ENCODE measurements at places on chromosomes 3 and 15.

DNA sequence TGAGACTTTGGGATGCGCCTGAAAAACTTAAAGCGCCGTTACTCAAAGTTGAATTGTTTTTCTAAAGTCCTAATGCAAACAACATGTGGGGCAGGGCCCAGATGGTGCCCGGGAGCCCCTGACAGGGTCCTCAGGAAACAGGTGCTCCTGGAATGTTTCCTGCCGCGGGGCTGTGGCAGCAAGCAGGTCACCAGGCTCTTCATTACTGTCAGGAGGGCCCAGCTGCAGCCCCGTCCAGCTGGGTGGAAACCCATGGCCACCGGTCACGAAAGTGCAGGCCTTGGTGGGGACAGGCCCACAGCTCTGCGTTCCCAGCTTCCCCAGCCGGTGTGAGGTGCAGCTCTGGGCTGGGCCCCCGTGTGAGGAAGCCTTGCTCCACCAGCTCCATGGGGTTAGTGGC lies 63.9 kb upstream of the GATA2 start:
- DNase-seq = no peak

GRCh38 chr3:98733053-98733811 lies 29.9 kb upstream of the ST3GAL6 start:
- no peak for DNase-seq

DNA sequence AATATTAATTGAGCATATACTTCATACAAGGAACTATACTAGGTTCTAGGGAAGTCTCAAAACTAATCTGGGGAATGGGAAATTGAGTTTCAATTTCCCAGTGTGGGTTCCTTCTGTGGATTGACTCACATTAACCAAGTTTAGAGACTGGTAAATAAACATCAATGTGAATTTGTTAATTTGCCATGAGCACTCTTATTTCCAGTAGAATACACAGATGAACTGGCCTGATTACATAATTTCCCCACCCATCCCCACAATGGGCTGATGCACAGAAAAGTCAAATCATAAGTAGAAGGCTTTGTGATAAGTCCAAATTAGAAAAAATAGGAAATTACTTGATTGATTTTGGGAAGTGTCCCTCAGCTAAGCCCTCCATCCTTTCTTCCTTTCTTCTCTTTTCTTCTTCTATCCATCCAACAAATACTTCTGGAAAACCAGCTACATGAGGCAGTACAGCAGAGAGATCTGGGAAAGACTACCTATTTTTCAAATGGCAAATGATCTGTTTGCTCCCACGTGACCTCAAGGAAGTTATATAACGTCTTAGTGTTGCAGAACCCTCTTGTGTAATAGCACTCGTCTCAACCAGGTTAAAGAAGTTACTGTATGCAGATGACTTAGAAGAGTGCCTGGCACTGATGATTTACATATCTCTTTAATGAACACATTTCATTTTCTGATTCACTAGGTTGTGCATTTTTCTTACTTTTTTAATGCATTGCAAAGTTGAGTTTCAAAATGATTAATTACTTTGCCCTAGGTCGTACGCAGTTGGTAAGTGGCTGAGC lies 312.3 kb downstream of the SV2B start:
- no peak for DNase-seq

DNA sequence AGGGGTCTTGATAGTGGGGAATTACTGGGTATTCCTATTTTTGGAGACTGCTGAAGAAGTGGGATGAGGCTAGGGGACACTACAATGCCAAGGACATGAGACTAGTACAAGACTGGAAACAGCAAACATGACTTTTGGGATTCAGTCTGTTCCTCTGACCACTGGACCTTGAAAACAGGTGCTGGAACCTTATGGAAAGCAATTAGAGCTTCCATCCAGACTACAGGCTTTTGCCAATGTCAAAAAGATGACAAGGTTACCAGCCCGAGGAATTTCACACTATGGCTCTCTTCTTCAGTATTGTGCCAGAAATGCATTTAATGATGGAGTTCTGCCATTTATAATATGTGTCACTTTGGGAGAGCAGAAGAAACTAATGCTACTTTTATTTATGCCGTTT lies 282.6 kb downstream of the GAP43 start:
- no peak for DNase-seq

DNA sequence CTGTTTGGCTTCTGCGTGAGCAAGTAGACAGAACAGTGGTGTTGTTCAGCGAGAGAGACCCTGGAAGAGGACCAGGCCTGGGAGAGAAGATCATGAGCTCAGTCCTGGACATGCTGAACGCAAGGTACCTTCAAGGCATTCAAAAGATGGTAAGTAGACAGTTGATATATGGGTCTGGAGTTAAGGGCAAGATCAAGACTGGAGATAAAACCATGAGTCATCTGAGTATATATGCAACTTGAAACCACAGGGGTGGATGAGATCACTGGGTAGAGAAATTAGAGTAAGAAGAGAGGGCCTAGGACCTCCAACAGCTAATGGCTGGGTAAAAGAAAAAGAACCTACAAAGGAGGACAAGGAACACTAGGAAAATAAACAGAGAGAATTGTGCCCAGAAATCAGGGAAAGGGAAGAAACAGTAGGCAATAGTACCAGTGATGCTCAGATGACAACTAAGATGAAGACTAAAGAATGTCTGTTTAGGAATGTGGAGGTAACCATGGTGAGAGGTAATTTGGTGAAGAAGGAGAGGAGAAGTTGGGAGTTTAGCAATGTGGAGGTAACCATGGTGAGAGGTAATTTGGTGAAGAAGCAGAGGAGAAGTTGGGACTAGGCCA lies 343.2 kb upstream of the ADAMTS9 start:
- DNase-seq = no peak

DNA sequence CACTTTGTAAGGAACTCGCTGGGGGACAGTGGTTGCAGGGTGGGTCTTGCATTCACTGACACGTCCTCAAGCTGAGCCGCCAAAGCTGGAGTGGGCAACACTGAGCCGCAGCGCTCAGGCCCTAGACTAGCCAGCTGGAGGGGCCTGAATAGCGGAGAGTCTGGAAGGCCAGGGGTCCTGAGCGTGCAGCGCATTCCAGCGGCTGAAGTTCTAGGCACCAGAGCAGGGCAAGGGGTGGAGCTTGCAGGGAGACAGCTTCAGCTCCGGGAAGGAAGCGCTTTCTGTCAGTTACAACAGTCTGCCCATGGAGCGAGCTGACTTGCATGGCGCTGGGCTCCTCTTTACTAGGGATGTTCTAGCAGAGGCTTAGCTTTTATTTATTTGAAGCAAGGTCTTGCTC lies 2.7 kb downstream of the MAP6D1 start:
- DNase-seq = no peak

GRCh38 chr3:196051282-196052076 lies 30.4 kb downstream of the TFRC start:
- DNase-seq = no peak

DNA sequence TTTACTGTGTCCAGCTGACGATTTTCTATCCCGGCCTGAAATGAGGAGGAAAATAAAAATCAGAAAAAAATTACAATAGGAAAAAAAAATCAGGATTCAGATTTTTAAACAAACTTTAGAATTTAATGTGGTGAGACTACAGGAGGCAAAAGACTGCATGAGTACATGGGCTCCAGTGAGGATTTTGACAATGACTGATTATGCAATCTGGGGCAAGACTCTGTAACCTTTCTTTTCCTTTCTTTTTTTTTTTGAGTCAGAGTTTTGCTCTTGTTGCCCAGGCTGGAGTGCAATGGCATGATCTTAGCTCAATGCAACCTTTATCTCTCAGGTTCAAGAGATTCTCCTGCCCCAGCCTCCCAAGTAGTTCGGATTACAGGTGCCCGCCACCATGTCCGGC lies 29.9 kb downstream of the SPG11 start:
- DNase-seq = no peak

- DNase-seq = no peak
Measured at GRCh38 chr15:65947041-65947440, 77.8 kb downstream of the RAB11A start.

DNA sequence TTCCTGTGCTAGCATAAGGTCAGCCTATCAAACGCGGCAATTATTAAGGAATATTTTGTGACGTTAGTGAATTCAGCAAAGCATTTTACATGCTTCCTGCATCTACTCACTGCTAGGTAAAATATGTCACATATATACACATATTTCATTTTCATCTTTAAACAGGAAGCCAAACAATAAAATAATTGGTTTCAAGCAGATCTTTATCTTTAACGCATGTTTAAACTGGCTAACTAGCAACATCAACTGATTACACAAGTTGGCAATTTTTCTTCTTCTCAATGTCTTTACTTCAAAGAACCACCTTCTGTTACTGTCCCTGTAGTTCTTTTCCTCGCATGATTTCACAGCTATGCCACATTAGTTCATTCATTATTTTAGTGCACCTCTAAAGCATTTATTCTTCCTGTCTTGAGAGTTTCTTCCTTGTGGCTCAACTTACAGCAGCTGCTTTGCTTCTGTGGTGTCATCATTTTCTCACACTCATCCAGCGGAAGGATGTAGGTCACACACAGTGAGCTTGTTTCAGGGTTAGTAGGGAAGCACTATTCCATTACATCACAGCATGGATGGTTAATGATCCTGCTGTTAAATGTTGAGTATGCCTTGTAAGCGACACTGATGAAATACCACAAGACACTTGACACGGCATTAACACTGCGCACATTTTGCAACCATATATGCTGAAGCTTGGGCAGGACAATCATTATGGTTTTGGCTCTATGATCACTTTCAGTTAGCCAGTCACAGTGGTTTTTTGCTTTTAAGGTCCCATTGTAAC lies 2.3 kb upstream of the BCHE start:
- no peak for DNase-seq

GRCh38 chr3:124272605-124273151 lies 280.8 kb upstream of the ROPN1 start:
- DNase-seq = no peak

DNA sequence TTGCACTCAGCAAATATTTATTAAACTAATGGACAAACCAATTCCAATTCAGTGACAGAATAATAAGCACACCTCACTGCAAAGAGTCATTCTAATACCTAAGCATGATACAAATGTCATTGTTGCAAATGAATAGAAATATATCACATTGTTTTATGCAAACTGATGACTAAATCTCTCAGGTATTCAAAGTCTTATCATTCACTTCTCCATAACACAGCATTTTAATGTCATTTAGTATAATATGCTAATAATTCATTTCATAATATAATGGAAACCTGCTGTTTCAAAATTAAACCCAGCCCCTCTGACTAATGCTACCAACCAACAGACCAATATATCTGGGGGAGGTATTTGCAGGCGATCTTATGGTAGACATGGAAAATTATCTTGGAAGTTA lies 71.8 kb downstream of the FGF7 start:
- DNase-seq = no peak
